ENCODE measurements at places on chromosomes 4 and X.

DNA sequence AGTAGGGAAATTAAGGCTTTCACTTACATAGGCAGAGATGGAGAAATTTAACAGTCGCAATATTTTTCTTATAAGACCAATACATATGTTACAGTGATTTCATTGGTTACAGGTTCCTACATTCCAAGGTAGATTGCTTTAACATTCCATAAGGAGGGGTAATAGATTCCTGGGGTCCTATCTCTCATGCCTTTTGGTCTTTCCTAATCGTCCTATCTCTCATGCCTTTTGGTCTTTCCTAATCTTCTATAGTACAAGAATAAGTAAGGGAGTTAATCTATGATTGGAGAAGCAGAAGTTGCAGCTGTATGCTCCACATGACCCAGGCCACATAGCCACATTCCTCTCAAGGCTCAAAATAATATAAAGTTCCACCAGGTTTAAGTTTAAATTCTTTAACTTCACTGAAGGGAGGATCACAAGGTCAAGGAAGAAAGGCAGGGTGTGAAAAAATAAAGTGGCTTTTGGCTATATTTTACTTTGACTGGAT lies 285.0 kb upstream of the BOD1L1 start:
- no peak for DNase-seq

DNA sequence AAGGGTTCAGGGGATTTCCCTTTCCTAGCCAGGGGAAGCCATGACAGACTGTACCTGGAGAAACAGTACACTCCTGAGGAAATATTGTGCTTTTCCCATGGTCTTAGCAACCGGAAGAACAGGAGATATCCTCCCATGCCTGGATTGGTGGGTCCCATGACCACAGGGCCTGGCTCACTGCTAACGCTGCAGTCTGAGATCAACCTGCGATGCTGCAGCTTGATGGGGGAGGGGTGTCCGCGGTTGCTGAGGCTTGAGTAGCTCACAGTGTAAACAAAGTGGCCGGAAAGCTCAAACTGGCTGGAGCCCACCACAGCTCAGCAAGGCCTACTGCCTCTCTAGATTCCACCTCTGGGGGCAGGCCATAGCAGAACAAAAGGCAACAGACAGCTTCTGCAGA lies 819.5 kb downstream of the TECRL start:
- DNase-seq, result no peak

- DNase-seq, result no peak
Measured at GRCh38 chr4:11729548-11729947, 300.9 kb upstream of the HS3ST1 start.

GRCh38 chr4:5980436-5981155 lies 37.6 kb downstream of the C4orf50 start:
- DNase-seq, result no peak

DNA sequence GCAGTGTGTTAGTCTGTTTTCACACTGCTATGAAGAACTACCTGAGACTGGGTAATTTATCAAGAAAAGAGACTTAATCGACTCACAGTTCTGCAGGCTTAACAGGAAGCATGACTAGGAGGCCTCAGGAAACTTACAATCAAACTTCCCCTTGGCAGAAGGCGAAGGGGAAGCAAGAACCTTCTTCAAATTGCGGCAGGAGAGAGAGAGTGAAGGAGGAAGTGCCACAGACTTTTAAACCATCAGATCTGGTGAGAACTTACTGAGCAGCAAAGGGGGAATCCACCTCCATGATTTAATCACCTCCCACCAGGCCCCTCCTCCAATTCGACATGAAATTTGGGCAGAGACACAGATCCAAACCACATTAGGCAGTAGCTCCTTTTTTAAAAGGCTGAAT lies 59.2 kb upstream of the LEF1 start:
- DNase-seq, result no peak

DNA sequence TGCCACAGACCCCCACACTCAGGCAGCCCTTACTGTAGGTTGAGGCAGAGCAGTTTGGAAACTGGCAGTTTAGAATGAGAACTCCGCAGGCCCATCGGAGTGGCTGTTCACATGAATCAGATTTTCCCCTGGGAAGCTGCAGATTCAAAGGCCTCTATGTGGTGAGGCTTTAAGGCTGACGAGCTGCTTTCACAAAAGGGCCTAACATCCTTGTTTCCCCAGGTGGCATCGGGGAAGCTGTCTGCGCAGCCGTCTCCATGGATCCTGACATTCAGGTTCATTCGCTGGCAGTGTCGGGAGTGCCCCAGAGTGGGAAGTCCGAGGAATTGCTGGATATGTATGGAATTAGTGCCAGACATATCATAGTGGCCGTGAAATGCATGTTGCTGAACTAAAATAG lies 33.7 kb downstream of the TKTL1 start:
- no peak for DNase-seq

DNA sequence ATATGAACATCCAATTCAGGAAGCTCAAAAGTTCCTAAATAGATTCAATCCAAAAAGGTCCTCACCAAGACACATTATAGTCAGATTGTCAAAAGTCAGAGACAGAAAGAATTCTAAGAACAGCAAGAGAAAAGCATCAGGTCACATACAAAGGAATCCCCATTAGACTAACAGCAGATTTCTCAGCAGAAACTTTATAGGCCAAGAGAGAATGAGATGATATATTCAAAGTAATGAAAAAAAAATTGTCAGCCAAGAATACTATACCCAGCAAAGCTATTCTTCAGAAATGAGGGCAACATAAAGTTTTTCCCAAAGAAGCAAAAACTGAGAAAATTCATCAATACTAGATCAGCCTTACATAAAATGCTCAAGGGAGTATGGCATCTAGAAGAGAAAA lies 106.6 kb upstream of the SH3RF1 start:
- DNase-seq, result no peak

GRCh38 chr4:101141230-101141629 lies 206.1 kb downstream of the PPP3CA start:
- DNase-seq, result no peak

GRCh38 chrX:72539822-72540221 lies 32.8 kb downstream of the HDAC8 start:
- no peak for DNase-seq

DNA sequence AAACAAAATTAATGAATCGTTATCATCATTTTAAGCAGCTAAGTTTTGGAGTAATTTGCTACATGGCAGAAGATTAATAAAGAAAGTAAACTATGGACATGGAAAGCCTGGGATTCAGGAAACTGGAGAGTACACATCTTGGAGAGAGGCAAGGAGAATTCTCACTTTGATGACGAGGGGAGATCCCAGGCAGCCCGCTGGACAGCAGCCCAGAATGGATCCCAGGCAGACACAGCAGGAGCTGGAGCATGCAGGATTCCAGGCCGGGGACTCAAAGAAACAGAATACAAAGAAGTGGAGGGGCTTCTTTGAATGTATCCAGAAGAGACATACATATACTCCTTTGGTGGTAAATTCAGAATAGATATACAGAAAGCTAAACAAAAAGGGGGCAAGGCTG lies 118.0 kb upstream of the ATP6AP2 start:
- DNase-seq, result no peak

DNA sequence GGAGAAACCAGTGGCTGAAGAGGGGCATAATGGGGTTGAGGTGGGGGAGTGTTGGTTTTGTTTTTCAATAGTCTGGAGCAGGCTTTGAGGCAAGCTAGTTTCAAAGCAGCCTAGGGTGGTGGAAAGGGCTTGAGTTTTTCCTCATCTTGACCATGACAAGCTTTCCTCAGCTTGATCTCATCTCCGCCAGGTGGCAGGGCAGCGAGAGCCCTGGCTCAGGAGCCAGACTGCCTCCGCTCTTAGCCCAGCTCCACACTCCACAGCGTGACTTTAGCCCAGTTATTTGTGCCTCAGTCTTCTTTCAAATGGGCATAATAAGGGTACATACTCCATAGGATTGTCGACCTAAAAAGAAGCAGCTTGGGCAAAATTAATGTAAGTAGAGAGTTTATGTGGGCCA lies 29.9 kb upstream of the SOWAHD start:
- DNase-seq, result no peak

GRCh38 chr4:80240976-80241375 lies 25.5 kb upstream of the FGF5 start:
- no peak for DNase-seq

DNA sequence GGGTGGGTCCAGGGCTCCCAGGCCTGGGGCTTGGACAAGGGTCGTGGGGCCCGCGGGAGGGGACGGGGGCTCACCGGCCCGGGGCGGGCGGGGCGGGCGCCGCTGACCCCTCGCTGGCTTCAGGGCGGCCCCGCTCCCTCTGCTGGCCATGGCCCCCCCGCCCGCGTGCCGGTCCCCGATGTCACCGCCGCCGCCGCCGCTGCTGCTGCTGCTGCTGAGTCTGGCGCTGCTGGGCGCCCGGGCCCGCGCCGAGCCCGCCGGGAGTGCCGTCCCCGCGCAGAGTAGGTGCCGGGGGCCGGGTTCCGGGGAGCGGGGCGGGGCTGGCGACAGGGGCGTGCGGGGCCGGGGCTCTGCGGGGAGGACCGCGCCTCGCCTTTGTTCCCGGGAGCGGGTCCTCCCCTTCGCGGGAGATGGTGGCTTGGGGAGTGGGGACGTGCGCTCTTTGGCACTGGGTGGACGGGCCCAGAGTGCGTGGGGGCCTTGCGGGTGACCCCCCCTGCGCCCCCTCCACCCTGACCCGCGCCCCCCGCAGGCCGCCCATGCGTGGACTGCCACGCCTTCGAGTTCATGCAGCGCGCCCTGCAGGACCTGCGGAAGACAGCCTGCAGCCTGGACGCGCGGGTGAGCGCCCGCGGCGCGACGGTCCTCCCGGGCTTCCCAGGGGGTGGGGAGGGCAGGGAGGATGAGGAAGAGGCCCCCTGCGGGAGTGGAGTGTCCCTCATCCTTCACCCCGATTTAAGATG lies 16.8 kb upstream of the NAT8L start:
- no peak for DNase-seq

DNA sequence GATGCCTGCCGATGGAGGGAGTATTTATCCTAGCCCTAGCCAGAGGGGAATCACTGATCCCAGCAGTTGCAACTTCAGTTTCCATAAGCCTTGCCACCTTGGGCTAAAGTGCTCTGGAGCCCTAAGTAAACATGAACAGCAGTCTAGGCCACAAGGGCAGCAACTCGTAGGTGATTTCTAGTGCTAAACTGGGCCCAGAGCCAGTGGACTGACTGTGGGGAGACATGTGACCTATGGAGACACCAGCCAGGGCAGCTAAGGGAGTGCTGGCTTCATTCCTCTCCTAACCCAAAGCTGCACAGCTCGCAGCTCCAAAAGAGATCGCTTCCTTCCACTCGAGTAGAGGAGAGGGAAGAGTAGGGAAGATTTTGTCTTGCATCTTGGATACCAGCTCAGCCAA lies 120.8 kb upstream of the MAGEA10 start:
- DNase-seq, result no peak

GRCh38 chr4:147617841-147618691 lies 869 bp downstream of the TMEM184C start:
- no peak for DNase-seq

DNA sequence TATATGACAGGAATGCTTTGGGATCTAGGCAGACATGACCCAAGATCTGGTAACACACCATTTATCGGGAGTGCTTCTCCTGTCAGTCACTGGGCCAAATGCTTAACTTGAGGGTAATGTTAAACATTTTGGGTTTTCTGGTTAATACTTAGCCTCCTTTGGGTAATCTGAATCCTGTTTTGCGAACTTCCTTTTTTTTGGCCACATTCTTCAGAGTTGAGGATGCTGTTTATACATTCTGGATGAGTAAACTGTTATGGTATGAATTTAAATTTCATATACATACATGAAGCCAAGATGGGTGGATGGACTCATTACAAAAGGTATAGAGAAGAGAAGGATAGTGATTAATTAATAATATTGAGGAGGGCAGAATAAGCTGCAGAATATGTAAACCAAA lies 36.1 kb downstream of the MID1IP1 start:
- no peak for DNase-seq
